ENCODE measurements at places on chromosomes 12 and 14.

DNA sequence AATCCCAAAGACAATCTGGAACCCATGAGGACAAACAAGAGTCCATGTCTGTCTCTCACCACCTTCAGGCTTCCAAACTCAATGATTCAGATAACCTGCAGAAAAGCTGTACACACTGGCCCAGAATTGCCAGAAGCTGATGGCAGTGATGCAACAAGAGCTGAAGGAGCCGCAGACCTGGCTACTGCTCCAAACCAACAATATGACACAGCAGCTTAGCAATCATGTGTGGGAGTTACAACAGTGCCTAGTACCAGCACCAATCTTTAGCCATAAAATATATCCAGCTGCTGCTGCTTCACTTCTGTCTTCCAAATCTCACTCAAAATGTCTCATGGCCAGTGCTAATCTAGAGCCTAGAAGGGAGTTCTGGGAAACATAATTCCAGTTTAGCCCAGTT, 22.0 kb downstream of the RPS6KA5 start:
- no peaks in the 10 kb centered on the region for H3K27me3 ChIP-seq
- peaks cover 44% of the 10 kb centered on the region for H3K4me1 ChIP-seq
- H3K27ac ChIP-seq = peak overlapping the region; percentile 6
- H3K36me3 ChIP-seq = peaks cover 5% of the 10 kb centered on the region
- no peak overlapping the region for H3K4me3 ChIP-seq

DNA sequence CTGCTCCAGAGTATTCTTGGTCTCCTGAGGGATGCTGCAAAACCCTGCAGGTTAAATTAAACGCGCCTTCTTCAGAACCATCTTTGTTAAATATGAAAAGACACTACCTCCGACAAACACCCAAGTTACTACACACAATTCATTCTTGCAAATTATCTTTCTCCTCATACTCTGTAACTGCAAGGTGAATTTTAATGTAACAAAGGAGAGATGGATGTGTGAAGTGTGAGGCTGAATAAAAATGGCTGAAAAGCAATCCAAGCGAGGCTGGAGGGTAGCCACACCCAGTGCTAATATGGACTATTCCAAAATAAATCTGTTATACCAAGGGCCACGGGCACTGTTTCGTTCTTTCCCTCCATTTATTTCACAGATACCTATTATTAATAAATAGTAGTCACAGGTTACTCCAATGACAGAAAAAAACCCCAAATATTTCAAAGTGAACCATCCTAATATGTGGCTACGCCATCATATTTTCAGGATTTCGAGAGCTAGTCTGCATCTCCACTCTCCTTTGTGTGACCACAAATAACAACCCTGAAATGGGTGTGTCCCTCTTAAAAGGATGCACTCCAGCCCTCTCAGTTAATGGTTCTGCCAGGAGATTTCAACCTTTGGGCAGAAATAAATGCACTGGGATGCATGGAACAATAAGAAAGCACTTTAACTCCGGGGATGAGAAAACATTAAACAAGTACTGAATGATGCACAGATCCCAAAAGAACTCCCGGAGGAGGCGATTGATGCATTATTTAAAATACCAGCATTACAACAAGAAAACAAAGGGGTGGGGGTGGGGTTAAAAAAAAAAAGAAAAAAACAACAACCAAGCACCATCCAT, 53.1 kb upstream of the CCDC175 start:
- DNase-seq = no peak
- no peak overlapping the region for H3K4me3 ChIP-seq
- no peaks in the 10 kb centered on the region for H3K36me3 ChIP-seq
- peaks cover 55% of the 10 kb centered on the region for H3K27me3 ChIP-seq
- peaks cover 3% of the 10 kb centered on the region for H3K4me1 ChIP-seq

- H3K4me1 ChIP-seq = no peaks in the 10 kb centered on the region
- no peak for DNase-seq
- peaks cover 35% of the 10 kb centered on the region for H3K27me3 ChIP-seq
- H3K36me3 ChIP-seq = no peaks in the 10 kb centered on the region
- no peak overlapping the region for H3K4me3 ChIP-seq
Measured at GRCh38 chr14:35504260-35504659, 29.7 kb upstream of the INSM2 start.

DNA sequence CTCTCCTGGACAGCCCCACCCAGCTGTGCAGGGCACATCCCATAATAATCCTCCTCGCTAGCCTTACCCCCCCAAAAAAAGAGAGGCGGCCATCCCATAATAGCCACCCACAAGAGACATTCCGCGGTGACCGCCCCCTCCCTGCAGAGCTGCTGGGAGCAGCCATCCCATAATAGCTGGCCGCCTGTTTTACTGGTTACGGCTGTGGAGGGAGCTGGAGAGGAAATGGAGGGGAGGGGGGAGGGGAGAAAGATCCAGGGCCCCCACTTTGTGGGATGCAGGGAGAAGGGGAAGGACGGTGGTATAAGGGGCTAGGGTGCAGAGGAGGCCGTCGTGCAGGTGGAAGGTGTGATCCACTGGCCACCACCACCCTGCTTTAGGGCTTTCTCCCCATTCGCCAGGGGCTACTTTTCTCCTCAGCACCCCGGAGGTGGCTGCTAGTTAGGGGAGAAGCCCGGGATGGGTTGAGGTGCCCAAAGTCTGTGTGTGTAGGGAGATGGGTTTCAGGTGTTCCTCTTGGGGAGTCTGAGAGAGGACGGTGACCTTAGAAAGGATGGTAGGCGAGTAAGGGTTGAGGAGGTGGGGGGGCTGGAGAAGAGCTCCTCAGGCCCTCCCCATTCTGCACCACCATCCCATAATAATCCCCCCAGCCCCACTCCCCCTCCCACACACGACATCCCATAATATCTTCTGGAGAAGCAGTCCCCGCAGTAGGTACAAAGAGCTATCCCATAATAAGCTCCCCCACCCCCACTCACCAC, 6.0 kb upstream of the CHD4 start:
- peak overlapping the region; percentile 58 for H3K4me3 ChIP-seq
- peaks cover 36% of the 10 kb centered on the region for H3K4me1 ChIP-seq
- H3K27me3 ChIP-seq = no peaks in the 10 kb centered on the region
- DNase-seq = peak; percentile 41
- peaks cover 12% of the 10 kb centered on the region for H3K36me3 ChIP-seq

- no peaks in the 10 kb centered on the region for H3K36me3 ChIP-seq
- peaks cover 26% of the 10 kb centered on the region for H3K4me1 ChIP-seq
- no peak for DNase-seq
- no peaks in the 10 kb centered on the region for H3K27me3 ChIP-seq
- H3K27ac ChIP-seq = no peak overlapping the region
Measured at GRCh38 chr14:55586411-55586810, 6.4 kb downstream of the KTN1 start.

DNA sequence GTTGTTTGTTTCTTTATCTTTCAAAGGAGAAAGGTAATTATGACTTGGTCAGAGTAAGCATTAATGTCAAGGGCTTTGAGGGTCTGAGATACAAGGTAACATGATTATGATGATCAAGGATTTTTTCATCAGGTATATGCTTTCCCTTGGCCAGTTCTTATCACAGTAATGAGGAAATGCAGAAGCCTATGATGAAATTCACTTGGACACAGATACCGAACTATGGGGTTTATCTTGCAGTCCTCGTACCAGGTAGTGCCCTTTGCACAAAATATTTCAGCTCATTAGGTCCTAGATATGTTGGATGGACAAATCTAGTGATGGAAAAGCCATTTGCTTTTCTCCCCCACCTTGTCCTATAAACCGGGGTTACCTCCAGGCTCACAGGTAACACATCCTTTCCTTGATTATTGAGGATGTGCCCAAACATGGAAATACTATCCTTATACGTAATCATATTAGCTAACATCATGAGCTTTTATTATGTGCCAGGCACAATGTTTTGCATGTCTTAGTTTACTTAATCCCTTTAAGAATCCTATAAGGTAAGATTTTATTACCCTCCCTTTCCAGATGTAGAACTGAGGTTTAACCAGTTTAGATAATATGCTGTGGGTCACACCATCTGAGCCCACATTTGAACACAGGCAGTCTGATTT, 7.0 kb upstream of the RASSF3 start:
- DNase-seq = no peak
- peaks cover 17% of the 10 kb centered on the region for H3K4me1 ChIP-seq
- no peaks in the 10 kb centered on the region for H3K27me3 ChIP-seq
- H3K36me3 ChIP-seq = peaks cover 9% of the 10 kb centered on the region
- H3K27ac ChIP-seq = no peak overlapping the region
- H3K4me3 ChIP-seq = no peak overlapping the region

GRCh38 chr12:126493366-126494108, 1428.3 kb downstream of the AACS start:
- no peak overlapping the region for H3K4me3 ChIP-seq
- H3K27ac ChIP-seq = no peak overlapping the region
- no peaks in the 10 kb centered on the region for H3K4me1 ChIP-seq
- no peak for DNase-seq

DNA sequence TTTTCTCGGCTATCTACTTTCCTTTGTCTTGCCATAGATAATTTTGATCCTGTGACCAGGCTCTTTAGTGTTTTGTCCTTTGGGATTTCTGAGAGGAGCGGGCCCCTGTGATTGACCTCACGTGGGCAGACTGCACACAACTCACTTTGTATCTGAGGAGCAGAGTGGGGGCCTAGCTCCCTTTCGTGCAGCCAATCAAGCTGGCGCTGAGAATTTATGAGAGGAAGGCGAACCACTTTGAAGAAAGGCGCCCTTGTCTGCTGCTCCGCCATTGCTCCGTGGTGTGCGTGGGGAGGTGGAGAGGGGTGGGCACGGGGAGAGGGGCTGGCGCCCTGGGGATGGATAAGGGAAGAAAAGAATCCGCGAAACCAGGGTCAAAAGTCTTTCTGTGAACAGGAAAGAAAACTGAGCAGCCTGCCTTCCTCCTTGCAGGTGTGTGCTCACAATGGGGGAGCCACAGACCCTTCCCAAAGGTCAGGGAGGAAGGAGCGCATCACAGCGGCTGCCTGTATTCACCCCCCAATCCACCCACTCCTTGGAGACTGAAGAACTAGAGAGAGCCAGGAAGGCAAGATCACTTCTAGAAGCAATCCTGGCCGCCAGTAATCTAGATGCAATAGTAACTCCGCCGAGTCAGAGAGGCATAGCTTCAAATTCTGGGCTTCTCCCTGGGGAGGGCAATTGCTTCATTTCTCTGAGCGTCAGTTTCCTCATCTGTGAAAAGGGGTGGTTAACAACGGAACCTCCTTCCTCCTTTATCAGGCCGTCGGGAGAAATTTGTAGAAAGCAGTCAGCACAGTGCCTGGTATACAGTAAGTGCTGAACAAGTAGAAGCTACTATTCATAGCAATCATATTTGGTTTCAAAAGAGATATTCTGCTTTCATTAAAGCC, 24.9 kb upstream of the MED13L start:
- no peak overlapping the region for H3K27ac ChIP-seq
- no peaks in the 10 kb centered on the region for H3K4me1 ChIP-seq
- peaks cover 7% of the 10 kb centered on the region for H3K27me3 ChIP-seq
- H3K36me3 ChIP-seq = no peaks in the 10 kb centered on the region

DNA sequence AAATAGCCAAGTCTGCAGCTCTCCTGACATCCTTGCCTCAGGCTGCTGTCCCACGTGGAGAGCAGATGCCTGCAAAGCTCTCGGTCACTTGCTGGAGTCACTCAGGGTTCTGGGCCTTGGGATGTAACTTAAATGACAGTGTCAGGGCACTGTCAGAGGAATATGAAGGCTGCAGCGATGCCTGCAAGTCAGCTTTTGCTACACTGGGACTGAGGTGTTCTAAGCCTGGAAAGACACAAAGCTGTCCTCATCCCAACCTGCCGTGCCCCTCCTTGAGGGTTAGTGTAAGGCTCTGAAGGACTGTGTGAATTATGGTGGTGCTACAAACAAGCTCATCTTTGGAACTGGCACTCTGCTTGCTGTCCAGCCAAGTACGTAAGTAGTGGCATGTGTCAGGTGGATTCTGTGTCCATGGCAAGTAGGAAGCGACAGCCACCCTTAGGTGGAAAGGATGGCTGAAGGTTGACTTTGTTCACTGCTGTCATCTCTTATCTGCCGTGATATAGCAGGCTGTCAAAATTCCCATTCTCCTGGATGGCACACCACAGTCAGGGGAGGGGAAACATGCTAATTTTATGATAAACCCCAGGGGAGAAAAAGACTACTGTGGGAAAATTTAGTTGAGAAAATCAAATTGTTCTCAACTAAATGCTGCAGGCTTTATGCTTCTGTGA, 79.9 kb downstream of the DAD1 start:
- peak overlapping the region; percentile 91 for H3K4me3 ChIP-seq
- H3K4me1 ChIP-seq = peaks cover 36% of the 10 kb centered on the region
- H3K27me3 ChIP-seq = no peaks in the 10 kb centered on the region
- DNase-seq = no peak
- H3K27ac ChIP-seq = peak overlapping the region; percentile 96

DNA sequence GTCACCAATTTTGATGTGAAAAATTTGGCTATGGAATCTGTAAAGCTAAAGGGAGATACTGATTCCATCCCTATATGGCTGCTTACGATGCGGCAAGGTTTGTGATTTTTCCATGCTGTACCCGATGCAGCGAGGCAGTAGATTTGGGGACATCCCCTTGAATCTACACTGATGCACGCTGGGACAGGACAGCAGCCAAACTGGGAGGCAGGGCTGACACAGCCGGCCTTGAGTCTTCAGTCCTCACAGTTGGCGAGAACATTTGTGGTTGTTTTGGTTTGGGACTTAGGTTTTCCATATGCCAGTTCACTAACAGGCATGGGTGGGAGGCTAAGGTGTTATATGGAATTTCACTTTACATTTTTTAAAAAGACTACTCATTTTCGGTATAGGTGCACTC, 3.8 kb downstream of the GALNT16 start:
- no peak overlapping the region for H3K27ac ChIP-seq
- H3K4me1 ChIP-seq = peaks cover 5% of the 10 kb centered on the region
- no peak overlapping the region for H3K4me3 ChIP-seq
- no peak for DNase-seq

DNA sequence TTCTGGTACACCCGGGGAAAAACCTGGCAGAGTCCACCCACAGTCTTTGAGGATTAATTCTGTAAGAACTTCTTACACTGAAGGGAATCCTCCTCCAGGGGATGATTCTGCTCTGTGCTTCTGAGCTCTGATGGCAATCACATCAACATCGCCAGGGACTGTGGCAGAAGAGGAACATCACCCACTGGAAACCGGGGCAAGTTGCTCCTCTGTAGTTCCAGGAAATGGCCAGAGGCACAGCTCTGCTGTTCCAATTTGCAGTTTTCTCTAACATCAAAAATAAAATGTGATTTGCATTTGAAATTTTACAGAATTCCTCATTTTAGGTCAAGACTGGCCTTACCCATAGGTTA, 207.6 kb downstream of the DAD1 start:
- H3K4me1 ChIP-seq = no peaks in the 10 kb centered on the region
- no peaks in the 10 kb centered on the region for H3K27me3 ChIP-seq
- no peak for DNase-seq
- no peak overlapping the region for H3K4me3 ChIP-seq
- H3K27ac ChIP-seq = no peak overlapping the region

DNA sequence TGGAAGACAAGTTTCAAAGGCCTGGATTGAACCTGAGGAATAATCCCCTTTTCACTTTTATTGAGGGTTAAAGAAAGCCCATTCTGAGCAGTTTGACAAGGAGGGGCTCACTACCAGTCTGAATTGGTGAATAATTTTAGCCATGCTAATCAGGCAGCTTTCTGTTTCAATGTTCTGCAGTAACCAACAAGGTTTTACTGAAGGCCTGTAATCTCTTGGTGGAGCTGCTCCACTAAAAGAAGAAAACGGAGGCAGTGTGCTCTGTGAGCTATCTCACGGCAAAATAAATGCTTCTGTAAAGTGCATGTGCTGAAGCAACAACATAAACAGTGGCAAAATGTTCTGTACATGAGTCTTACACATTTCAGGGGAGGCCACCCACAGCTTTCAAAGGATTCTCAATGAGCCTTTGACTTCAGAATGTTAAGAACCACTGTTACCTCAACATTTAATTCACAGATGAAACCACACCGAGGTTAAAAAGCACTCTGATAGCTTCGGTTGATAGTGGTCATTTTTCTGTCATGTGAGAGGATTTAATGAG, 111.2 kb downstream of the LRIG3 start:
- H3K4me1 ChIP-seq = no peaks in the 10 kb centered on the region
- H3K36me3 ChIP-seq = no peaks in the 10 kb centered on the region
- no peak overlapping the region for H3K4me3 ChIP-seq
